Urinary bladder (tissue), 4 donors: ENCODE measurements at places on chromosomes 6 and 20. TPM values are rescaled to one million over a fixed set of nuclear protein-coding genes. Genes with fewer than 3 reads are reported as not detected.

DNA sequence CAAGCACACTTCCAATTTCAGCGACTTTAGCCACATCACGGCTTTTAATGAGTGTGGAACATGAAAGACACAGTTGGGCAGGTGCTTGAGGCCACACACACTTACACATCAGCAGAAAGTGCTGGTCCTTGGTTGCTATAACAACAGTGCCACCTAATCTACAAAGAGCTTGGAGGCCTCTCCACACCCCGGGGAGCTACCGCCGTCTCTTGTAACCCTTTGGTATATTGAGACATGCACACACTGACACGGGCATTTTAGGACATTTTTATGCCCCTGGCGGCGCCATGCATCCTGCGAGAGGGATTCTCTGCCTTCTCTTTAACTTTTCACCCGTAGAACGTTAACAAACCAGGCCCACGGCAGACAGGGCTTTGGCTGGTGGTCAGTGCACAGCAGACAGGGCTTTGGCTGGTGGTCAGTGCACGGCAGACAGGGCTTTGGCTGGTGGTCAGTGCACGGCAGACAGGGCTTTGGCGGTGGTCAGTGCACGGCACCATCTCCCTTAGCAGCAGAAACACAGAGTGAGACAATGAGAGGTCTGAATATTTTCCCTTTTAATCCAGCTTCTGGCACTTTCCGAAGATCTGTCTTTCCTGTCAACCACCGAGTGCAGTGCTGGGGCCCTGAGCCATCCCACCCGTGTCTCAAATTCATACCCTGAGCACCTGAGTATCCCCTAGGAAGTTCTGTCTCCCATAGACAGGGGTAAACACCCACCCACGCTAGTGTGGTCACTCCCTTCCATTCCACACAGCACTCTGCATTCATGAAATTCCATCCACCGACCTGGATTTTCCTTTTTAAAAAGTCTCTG lies 116.6 kb upstream of the RPS6KA2 start:
- DNase-seq, result no peak

Gene SLC35D3
- polyA plus RNA-seq, result 0.09 TPM

Gene RNF39
- polyA plus RNA-seq, result 0.73 TPM

GRCh38 chr20:31833931-31834521 lies 11.4 kb downstream of the FOXS1 start:
- DNase-seq, result no peak

- no peak for DNase-seq
These were observed 30.2 kb downstream of the RRBP1 start for GRCh38 chr20:17651760-17652388.

- DNase-seq, result peak; percentile 59
These were observed 37.3 kb downstream of the IPCEF1 start for GRCh38 chr6:154319231-154319858.

Gene MEI4
- polyA plus RNA-seq, result 0.01 TPM

- DNase-seq, result no peak
These were observed 26.8 kb downstream of the MYT1 start for GRCh38 chr20:64191002-64191401.

Gene DNPH1
- 108 TPM for polyA plus RNA-seq

- no peak for DNase-seq
These were observed 23.1 kb upstream of the ZMYND8 start for GRCh38 chr20:47379433-47380150.

- no peak for DNase-seq
These were observed 36.2 kb upstream of the HMGA1 start for GRCh38 chr6:34200340-34200971.

DNA sequence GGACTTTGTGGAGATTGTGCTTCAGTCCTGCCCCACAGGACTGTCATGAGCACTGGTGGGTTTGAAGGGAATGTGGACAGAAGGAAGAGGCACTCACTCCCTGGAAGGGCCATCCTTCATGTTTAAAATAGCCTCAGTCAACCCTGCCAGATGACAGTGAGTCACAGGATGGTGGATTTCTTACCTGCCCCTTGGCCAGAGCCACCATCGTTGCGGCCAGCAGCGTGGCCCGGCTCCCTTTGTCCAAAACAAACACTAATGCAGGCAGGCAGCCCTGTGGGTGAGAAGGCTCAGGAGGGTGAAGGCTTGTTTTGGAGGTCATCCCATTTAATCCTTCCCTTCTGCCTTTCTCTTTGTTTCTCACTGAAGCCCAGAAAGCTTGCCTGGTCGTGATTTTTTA lies 422.7 kb downstream of the CD83 start:
- no peak for DNase-seq

DNA sequence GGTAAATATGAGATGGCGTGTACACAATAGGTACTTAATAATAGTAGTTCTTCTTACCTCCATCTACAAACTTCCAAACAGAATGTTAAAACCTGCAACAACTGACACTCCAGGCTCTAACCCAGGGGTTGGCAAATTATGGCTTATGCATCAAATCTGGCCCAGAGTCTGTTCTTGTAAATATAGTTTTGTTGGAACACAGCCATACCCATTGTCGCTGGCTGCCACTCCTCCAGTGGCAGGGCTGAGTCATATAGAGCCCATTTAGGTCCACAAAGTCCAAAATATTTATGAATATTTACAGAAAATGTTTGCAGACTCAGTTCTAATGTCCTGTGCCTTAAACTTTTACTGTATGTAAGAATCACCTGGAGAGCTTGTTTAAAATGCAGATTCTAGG lies 69.9 kb upstream of the BTBD3 start:
- no peak for DNase-seq

Gene CYP21A2
- polyA plus RNA-seq, result 2.3 TPM

- DNase-seq, result no peak
These were observed 234.5 kb upstream of the AGPAT4 start for GRCh38 chr6:161508341-161508740.

Gene RGS17
- 0.68 TPM for polyA plus RNA-seq

Gene GLP1R
- polyA plus RNA-seq, result 0.05 TPM

- no peak for DNase-seq
These were observed 164.9 kb upstream of the SASH1 start for GRCh38 chr6:148177589-148178233.

GRCh38 chr20:645318-646106 lies 7.5 kb downstream of the SRXN1 start:
- DNase-seq, result no peak

DNA sequence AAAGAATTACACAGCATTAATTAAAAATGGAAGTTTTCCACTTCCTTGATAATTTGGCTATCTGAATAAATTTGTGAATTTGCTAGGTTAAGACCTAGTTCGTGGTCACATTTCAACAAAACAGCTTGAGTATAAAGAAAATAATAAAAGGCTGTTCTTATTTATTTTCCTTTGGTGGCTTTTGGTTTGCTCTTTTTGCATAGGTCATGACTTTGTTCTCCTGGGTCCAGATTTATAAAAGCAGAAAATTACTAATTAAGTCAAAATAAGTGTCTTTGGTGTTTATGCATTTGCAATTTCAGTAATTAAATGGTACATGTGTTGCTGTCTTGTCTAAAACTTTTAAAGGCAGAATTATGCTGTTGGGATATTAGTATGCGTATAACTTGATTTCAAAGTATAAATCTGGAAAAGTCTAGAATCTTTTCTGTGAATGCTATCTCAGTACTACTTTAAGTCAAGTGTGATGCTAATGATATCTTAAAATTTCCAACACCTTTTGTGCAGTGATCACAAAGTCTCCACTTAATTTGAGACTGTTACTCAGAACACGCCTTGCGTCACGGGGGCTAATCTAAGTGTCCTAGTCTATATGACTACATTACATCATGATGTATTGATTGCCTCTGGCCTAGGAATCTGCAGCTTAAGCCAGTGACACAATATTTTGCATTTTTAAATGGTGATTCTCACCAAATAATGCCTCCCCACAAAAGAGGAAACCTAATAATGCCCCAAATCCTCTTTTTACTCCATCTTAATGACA lies 41.0 kb downstream of the GNAS start:
- no peak for DNase-seq

Gene FUCA2
- polyA plus RNA-seq, result 46.3 TPM

- DNase-seq, result no peak
These were observed 53.2 kb downstream of the CTCFL start for GRCh38 chr20:57471496-57472372.

GRCh38 chr6:37481711-37482605 lies 17.7 kb downstream of the CCDC167 start:
- DNase-seq, result no peak

- DNase-seq, result no peak
These were observed 203.4 kb upstream of the STXBP5 start for GRCh38 chr6:147000545-147001488.
